ENCODE measurements at places on chromosomes 1 and 21.
A peak's percentile ranks its signal among the peaks of the same experiment; 100 is the strongest.

DNA sequence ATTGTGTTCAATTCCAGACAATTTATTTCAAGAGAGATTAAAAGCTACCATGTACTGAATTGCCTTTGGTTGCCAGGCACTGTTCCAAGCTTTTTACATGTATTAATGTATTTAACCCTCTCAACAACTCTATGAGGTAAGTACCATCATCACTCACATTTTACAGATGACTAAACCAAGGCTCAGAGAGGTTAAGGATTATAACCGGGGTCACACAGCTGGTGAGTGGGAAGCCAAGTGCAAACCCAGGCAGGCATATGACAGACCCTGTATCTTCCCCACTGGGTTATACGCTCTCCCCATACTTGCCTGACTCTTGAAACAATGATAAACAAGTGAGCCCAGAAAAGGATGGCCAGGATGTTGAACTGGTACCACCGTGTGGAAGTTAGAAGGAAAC is 16.5 kb downstream of the PLEKHA6 start:
- DNase-seq, result no peak

DNA sequence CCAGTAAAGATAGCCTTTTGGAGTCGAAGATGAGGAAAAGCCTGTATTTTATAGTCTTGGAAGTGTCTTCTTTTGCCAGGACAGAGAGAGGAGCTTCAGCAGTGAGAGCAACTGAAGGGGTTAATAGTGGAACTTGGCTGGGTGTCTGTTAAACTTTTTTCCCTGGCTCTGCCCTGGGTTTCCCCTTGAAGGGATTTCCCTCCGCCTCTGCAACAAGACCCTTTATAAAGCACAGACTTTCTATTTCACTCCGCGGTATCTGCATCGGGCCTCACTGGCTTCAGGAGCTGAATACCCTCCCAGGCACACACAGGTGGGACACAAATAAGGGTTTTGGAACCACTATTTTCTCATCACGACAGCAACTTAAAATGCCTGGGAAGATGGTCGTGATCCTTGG is at the start of gene VCAM1:
Gene VCAM1 (plus strand): TSS at position 253 of the 400 bp plus-strand sequence. CDS start 119 bp downstream, at position 372.
- no peak for DNase-seq

- no peak for DNase-seq
These were observed 59.8 kb downstream of the ZSCAN20 start for GRCh38 chr1:33532250-33532649.

DNA sequence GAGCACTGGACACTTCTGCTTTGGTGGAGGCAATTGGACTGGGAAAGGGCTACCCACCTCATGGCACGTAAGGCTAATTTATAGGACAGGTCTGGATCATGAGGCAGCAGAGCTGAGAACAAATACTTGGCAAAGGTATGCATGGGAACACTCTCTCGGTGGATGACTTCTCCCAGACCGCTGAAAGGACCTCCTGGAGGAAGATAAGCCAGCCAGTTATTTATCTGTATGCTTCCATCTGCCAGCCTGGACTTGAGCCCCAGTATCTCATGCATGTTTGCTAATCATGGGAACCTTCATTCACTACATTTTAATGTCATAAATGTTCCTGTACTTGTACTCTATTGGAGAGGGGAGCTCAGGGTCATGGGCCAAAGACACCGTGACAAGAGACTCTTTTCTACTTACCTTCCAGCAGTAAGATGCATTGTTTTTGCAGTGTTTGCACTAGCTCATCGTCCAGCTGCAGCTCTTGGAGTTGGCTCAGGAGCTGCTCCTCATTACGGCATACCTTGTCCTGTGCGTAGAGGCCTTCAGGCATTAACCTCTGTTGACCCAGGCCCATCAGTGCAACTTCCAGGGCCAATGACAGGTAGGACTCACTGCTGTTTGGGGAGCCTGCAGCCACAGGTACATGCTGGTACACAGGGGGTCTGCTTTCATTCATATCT is 23.7 kb downstream of the UROD start:
- no peak for DNase-seq

GRCh38 chr21:41839387-41840000 is 39.6 kb downstream of the PRDM15 start:
- DNase-seq, result peak; percentile 56

Data from posterior vena cava (tissue), 2 donors.